Lower leg skin (tissue), 4 donors: ENCODE measurements at places on chromosomes 7 and 10. TPM values are rescaled to one million over a fixed set of nuclear protein-coding genes. Genes with fewer than 3 reads are reported as not detected.
A peak's percentile ranks its signal among the peaks of the same experiment; 100 is the strongest.

GRCh38 chr7:117019786-117020590 lies 66.7 kb downstream of the ST7 start:
- peak; percentile 24 for DNase-seq

GRCh38 chr10:95526044-95526443 lies 35.1 kb downstream of the SORBS1 start:
- DNase-seq = no peak

GRCh38 chr10:103872137-103872931 lies 17.0 kb upstream of the SH3PXD2A start:
- peak; percentile 31 for DNase-seq

- no peak for DNase-seq
Observed at GRCh38 chr7:102431617-102432298, 1.6 kb upstream of the ORAI2 start.

GRCh38 chr7:91913612-91914011 lies 27.1 kb upstream of the AKAP9 start:
- no peak for DNase-seq

DNA sequence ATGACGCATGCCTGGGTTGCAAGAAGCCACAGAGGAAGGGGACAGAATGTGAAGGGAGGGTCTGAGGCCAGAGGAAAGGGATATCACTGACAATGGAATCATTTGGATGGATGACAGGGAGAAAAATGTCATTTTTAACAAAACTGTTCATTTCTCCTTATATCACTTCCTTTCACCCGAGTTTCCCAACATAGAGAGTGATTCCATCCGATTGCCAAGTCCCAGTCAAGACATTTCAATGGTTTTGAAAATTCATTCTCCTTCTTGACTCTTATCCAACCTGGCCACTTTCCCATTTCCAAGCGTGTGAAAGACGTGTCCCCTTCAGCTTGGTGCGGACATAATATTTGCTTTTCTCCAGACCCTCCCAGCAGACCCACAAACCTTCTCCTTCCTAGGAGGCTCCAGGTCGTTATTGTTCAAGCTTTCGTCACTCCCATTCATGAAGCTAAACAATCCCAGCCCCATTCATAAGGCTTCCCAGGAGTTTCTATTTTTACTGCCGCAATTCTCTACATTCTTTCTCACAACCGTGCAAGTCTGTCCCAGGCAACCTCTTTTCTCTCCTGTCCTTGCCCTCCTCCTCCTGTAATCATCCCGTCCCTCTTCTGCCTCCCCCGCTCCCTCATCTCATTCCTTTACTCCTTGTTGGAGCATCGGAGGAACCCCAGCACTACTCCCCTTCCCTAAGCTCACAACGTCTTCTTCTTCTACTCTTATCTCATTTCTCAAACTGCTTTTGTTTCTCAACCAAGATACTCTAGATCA lies 301.3 kb upstream of the KLF6 start:
- DNase-seq = no peak

- no peak for DNase-seq
Observed at GRCh38 chr10:4685491-4685890, 140.5 kb upstream of the AKR1E2 start.

- no peak for DNase-seq
Observed at GRCh38 chr7:99109108-99110051, 34.5 kb downstream of the SMURF1 start.

DNA sequence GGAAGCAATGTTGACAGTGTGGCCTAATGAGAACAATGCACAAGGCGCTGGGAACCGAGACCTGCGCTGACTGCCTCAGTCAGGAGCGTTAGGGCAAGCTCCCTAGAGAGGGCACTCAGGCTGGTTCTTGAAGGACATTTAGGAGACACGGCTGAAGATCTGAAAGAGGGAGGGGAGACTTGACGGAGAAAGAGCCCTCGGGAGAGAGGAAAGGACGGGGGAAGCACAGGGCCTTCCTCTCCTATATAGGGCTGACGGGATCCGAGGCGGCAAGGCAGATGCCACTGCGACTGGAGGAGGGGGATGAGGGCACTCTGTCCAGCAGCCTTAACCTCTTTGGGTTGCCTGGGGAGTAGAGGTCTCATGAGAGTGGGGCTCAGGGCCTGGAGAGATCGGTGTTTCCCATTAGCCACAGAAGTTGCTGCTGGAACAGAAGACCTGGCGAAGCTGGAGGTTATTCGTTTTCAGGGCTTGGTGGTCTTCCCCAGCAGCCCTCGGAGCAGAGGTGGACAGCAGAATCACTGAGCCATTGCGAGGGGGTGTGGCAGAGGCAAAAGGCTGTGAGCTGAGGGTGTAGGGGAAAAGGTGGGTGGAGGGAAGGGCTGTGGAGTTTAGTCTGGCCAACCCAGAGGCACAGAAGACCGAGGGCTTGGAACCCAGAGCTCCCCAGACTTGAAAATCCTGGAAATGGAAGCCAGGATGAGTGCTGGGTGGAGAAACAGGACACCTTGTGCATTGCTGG lies 36.0 kb downstream of the CLEC2L start:
- peak; percentile 71 for DNase-seq

DNA sequence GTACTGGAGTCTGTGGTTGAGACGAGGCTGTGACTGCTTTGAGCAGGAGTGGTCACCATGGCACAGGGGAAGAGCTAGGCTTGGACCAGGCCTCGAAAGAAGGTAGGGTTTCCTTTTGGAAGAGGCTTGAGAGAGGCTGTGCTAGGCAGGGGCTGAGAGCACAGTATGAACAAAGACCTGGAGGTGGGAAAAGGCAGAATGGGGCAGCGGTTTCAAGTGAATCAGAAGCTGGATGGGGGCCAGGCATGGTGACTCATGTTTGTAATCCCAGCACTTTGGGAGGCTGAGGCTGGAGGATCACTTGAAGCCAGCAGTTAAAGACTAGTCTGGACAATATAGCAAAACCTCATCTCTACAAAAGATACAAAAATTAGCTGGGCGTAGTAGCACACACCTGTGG lies 65.9 kb downstream of the CLIP2 start:
- no peak for DNase-seq

DNA sequence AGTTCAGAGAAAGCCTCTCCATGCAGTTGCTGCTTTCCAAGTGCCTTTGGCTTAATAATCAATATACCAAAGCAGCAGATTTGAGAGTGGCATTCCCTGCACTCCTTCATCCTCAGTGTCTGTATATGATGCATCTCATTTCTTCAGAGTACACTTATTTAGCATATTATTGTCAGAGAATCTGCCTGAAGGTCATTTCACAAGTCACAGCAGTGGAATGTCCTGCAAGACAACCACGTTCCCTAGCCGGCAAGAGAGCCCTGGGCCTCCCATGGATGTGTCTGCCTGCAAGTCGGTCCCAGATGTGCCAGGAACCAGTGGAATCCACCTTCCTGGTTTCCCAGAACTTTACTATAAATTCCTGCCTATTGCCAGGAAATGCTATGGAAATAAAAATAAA lies 289.4 kb upstream of the IGFBP3 start:
- no peak for DNase-seq

DNA sequence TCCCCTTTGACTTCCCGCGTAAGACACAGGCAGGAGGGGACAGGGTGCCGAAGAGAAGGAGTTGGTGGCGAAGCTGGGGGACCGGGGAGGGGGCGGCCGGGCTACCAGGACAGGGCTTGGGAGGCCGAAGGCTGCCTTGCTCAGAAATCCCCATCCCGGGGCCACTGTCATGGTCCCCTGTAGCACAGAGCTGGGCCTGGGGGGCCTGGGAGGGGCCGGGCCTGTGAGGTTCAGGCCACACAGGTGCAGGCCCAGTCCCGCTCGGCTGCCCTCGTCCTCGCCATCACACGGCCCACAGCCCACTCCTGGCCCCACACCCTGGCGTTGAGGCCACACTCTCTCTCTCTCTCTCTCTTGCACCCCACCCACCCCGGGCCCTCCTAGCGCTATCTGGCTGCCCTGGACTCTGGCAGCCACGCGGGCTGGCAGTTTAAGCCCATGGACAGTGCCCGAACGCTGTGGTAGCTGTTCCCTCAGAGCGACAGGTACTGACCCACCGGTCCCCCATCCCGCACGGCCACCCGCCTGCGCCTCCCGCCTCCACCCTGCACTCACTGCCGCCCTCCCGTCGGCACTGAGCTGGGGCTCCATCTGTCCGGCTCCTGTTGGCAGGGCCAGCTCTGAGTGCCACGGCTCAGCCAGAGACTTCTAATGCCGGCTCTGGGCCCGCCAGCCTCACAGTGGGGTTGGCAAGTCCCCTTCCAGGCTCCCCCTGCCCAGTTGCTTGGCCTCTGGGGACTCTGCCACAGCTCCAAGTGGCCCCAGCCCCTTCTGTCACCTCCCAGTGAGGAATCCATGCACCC lies 28.0 kb downstream of the TTYH3 start:
- no peak for DNase-seq

GRCh38 chr7:80107278-80107677 lies 27.4 kb upstream of the GNAI1 start:
- DNase-seq = no peak

GRCh38 chr10:17122726-17123661 lies 6.6 kb downstream of the CUBN start:
- DNase-seq = no peak

GRCh38 chr10:110355141-110355831 lies 50.6 kb upstream of the SMNDC1 start:
- DNase-seq = no peak

GRCh38 chr7:92635538-92635937 lies 45.3 kb upstream of the FAM133B start:
- DNase-seq = no peak

DNA sequence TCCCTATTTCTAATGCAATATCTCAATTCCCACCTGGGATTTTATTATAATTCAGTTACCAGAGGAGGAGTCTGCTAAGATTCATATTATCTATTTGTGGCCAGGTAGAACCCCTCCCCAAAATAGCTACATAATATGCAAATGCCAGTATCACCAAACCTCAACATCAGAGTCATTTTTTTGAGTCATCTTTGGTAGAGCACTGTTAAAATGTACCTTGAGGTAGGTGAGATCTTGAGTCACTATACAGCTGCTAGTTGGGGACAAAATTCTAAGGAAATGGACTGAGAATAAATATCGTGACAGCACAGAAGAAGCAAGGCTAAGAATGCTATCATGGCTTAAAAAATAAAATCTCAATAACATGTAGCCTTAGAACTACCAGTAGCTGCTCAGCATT lies 4.7 kb upstream of the CRYGN start:
- no peak for DNase-seq

The LHFPL3 gene
- total RNA-seq = not detected

The IL2RA gene
- 1.3 TPM for total RNA-seq

The C10orf67 gene
- 0.30 TPM for total RNA-seq

The MYL10 gene
- total RNA-seq = not detected

The PRLHR gene
- total RNA-seq = not detected

The ACTL6B gene
- total RNA-seq = not detected

The NME8 gene
- total RNA-seq = not detected

The ADRA2A gene
- total RNA-seq = 4.2 TPM

The TBC1D12 gene
- total RNA-seq = 16.3 TPM

The DLD gene
- 52.2 TPM for total RNA-seq

The COL26A1 gene
- not detected for total RNA-seq
